Colonic mucosa (tissue), 4 donors: ENCODE measurements at places on chromosomes 3 and 15. TPM values are rescaled to one million over a fixed set of nuclear protein-coding genes. Genes with fewer than 3 reads are reported as not detected.

The ADGRG7 gene
- 3.2 TPM for total RNA-seq

The IL17RB gene
- total RNA-seq, result 25.7 TPM

The CLDN1 gene
- 2.2 TPM for total RNA-seq

The SLC2A2 gene
- total RNA-seq, result 0.08 TPM

The WDR72 gene
- total RNA-seq, result 0.08 TPM

The PAK2 gene
- total RNA-seq, result 72.5 TPM

The CATSPER2 gene
- total RNA-seq, result 9.2 TPM

The HESX1 gene
- total RNA-seq, result 0.42 TPM

GRCh38 chr3:169750665-169751064 is 14.2 kb downstream of the TERC start:
- H3K4me1 ChIP-seq, result no peaks in the 10 kb centered on the region
- H3K36me3 ChIP-seq, result no peaks in the 10 kb centered on the region
- DNase-seq, result no peak
- H3K4me3 ChIP-seq, result no peak overlapping the region
- H3K27me3 ChIP-seq, result no peaks in the 10 kb centered on the region
- no peak overlapping the region for H3K27ac ChIP-seq

GRCh38 chr3:168250415-168250861 is 154.7 kb upstream of the GOLIM4 start:
- H3K27me3 ChIP-seq, result peaks cover 34% of the 10 kb centered on the region
- no peak for DNase-seq

DNA sequence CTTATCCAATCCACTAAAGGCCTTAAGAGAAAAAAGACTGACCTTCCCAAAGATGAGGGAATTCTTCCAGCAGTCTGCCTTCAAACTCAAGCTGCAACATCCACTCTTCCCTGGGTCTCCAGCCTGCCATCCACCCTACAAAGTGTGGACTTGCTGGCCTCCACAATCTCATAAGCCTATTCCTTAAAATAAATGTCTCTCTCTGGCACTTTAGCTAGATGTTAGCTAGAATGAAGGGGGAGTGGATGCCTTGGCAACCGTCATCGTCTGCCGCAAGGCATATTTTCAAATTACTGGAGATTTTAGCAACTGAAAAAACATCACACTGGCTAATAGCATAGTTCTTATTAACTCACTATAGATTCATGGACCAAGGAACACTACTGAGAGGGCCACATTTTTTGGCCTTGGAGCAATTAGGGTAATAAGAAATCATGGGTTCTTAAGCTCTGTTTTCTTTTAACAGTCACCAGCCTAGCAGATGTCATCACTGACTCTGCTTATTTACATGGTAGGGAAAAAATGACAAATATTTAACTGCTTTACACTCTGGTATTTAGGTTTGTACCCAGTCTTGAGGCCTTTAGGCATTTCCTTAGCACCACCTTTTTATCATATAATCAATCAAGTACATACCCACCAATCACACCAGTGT is 245.3 kb downstream of the MYRIP start:
- no peak overlapping the region for H3K27ac ChIP-seq
- H3K27me3 ChIP-seq, result no peaks in the 10 kb centered on the region
- H3K4me3 ChIP-seq, result no peak overlapping the region
- no peaks in the 10 kb centered on the region for H3K36me3 ChIP-seq
- H3K4me1 ChIP-seq, result no peaks in the 10 kb centered on the region
- no peak for DNase-seq

DNA sequence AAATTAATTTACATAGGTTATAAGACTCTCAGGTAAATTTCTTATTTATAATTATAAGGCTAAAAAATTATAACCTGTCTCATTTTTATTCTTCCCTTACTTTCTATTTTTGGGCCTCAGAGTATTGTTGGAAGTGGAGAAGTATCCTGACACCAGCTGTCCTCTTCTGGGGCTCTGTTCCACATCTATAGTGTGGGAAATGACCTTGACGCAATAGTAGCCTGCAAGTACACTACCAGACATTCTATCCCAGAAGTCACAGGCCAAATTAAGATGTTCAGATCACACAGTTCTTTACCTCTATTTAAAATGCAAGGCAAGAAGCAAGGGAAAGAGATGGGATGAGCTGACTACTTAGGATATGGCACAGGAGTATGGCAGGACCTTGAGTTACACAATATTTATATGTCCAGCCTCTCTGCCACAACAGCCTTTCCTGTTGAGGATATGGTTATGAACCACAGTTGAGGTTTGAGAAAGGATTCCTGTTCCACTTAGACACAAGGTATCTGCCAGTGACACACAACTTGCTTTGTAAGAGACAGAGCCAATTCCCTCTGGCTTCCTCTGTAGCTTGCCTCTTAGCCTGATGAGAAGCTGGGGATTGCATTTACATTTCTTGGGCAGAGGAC is 158.0 kb upstream of the IL12A start:
- no peak for DNase-seq
- H3K4me1 ChIP-seq, result no peaks in the 10 kb centered on the region
- H3K4me3 ChIP-seq, result no peak overlapping the region
- H3K27ac ChIP-seq, result no peak overlapping the region
- H3K27me3 ChIP-seq, result no peaks in the 10 kb centered on the region

DNA sequence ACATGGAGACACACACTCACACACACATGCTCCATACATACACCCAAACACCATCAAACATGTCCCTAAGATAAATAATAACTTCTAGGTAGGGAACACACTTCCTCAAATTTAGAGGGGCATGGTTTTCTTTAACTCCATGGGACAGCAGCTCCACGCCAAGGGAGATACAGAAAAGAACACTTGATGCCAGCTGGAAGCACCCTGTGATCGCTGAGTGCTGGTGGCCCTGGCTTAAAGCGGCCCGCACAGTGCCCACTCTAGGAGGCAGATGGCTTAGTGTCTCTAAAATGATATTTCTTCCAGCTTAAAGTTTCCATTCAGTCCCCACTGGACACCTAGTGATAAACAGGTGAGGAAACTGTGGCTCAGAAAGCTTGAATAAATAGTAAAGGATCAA is 232.9 kb downstream of the UACA start:
- H3K27ac ChIP-seq, result no peak overlapping the region
- H3K36me3 ChIP-seq, result no peaks in the 10 kb centered on the region
- DNase-seq, result no peak
- H3K4me3 ChIP-seq, result no peak overlapping the region

- peak; percentile 68 for DNase-seq
- no peak overlapping the region for H3K4me3 ChIP-seq
- no peaks in the 10 kb centered on the region for H3K27me3 ChIP-seq
- no peaks in the 10 kb centered on the region for H3K36me3 ChIP-seq
- H3K4me1 ChIP-seq, result no peaks in the 10 kb centered on the region
- no peak overlapping the region for H3K27ac ChIP-seq
Observed at GRCh38 chr3:160003520-160004128, 15.0 kb downstream of the IL12A start.

- H3K36me3 ChIP-seq, result no peaks in the 10 kb centered on the region
- no peak overlapping the region for H3K27ac ChIP-seq
- no peak for DNase-seq
- no peaks in the 10 kb centered on the region for H3K27me3 ChIP-seq
Observed at GRCh38 chr3:88444251-88444650, 294.5 kb downstream of the C3orf38 start.

DNA sequence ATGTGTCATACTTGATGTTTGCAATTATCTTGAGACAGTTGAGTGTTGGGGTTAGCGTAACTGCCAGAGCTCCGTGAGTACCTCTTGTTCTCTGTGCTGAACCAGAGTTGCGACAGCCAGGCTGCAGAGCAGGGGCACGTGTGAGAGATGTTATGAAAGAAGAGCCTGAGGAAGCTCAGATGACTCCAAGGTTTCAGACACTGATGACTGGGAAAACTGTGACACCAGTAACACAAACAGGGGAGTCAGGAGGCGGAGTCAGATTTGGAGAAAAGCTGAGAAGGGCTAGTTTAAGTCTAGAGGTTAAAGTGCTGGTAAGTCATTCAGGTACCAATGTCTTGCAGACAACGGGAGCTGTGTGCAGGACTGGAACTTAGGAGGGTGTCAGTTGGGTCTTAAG is 45.0 kb downstream of the BLM start:
- no peak for DNase-seq
- no peak overlapping the region for H3K4me3 ChIP-seq
- no peak overlapping the region for H3K27ac ChIP-seq
- H3K27me3 ChIP-seq, result no peaks in the 10 kb centered on the region

DNA sequence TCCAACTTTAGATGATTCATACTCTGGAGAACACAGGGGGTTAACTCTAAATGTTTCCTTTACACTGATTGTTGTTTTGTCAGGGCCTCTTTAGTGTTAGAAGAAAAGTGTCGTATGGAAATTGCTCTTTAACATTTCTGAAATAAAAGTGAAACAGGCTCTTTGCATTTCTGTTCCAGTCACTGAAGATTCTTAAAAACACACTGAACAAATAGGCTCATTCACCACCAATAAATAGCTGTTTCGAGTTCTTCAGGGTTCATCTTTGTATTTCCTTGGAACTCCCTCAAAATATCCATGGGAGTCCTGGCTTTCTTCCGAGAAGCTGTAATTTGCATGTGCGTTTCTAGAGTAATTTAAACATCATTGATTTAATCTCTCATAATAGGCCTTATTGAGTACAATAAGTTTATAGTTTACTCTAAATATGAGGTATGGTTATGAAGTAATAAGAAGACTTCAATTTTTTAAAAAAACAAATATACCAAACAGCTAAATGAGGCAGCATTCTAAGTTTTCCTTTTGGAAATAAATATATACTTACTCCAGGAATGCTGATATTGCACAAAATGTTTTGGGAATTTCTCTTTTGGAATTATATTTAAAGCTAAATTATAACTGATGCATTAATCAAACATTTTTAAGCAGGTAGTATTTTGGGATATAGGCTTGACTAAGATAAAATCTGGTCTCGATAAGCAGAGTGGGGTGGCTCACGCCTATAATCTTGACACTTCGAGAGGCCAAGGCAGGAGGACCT is 327.4 kb downstream of the EPHA3 start:
- no peaks in the 10 kb centered on the region for H3K4me1 ChIP-seq
- no peak for DNase-seq
- H3K27ac ChIP-seq, result no peak overlapping the region
- no peak overlapping the region for H3K4me3 ChIP-seq
- H3K36me3 ChIP-seq, result no peaks in the 10 kb centered on the region
- no peaks in the 10 kb centered on the region for H3K27me3 ChIP-seq

GRCh38 chr3:40524568-40525285 is at the start of gene ZNF621:
TSS of gene ZNF621 (plus strand) at chr3:40524960. CDS start at chr3:40525841, 881 bp downstream.
- no peaks in the 10 kb centered on the region for H3K36me3 ChIP-seq
- no peaks in the 10 kb centered on the region for H3K27me3 ChIP-seq
- peak within 1 kb of the TSS; percentile 51 for H3K4me3 ChIP-seq
- peak; percentile 92 for DNase-seq
- peaks cover 3% of the 10 kb centered on the region for H3K4me1 ChIP-seq

GRCh38 chr3:197212290-197212689 is 86.1 kb downstream of the DLG1 start:
- no peak for DNase-seq
- H3K4me1 ChIP-seq, result no peaks in the 10 kb centered on the region
- H3K27ac ChIP-seq, result no peak overlapping the region
- H3K36me3 ChIP-seq, result no peaks in the 10 kb centered on the region
- H3K4me3 ChIP-seq, result no peak overlapping the region
- H3K27me3 ChIP-seq, result no peaks in the 10 kb centered on the region

GRCh38 chr3:73280746-73281145 is 219.3 kb downstream of the EBLN2 start:
- H3K36me3 ChIP-seq, result no peaks in the 10 kb centered on the region
- no peak overlapping the region for H3K4me3 ChIP-seq
- H3K27me3 ChIP-seq, result no peaks in the 10 kb centered on the region
- no peak for DNase-seq
- no peaks in the 10 kb centered on the region for H3K4me1 ChIP-seq
